ENCODE measurements at places on chromosomes 7 and 10. TPM values are rescaled to one million over a fixed set of nuclear protein-coding genes. Genes with fewer than 3 reads are reported as not detected.

The SPDYE6 gene
- total RNA-seq: not detected

The RARRES2 gene
- total RNA-seq: not detected

The GHRHR gene
- not detected for total RNA-seq

The AVPI1 gene
- total RNA-seq: 48.2 TPM

The LIPJ gene
- under 0.01 TPM for total RNA-seq
